ENCODE measurements at places on chromosomes 16 and 17. TPM values are rescaled to one million over a fixed set of nuclear protein-coding genes. Genes with fewer than 3 reads are reported as not detected.

ZNF469 gene
- 0.63 TPM for total RNA-seq

KRT32 gene
- total RNA-seq: not detected

C17orf107 gene
- 3.8 TPM for total RNA-seq

EPN3 gene
- total RNA-seq: 0.63 TPM

CCL8 gene
- not detected for total RNA-seq

TAC4 gene
- not detected for total RNA-seq

CSH1 gene
- total RNA-seq: not detected

CMTM1 gene
- total RNA-seq: 4.4 TPM

AARS1 gene
- total RNA-seq: 76.4 TPM

CD7 gene
- not detected for total RNA-seq

MPO gene
- 0.94 TPM for total RNA-seq

TLCD3B gene
- 24.4 TPM for total RNA-seq

RNF213 gene
- 38.8 TPM for total RNA-seq
